Cardiac muscle cell (in vitro differentiated cells and primary cell): ENCODE measurements at places on chromosomes 7 and 10. TPM values are rescaled to one million over a fixed set of nuclear protein-coding genes. Genes with fewer than 3 reads are reported as not detected.

The DNA2 gene
- 5.4 and 8.1 TPM in 2 replicates for total RNA-seq

The STN1 gene
- total RNA-seq: 39.5 and 44.7 TPM in 2 replicates

The FBXL13 gene
- total RNA-seq: 1.8 and 2.2 TPM in 2 replicates

The CAV2 gene
- 6.4 and 9.9 TPM in 2 replicates for total RNA-seq

The TMEM139 gene
- 0.11 and 0.69 TPM in 2 replicates for total RNA-seq

The PIP gene
- not detected in 2 replicates for total RNA-seq

The NOD1 gene
- 38.6 and 79.6 TPM in 2 replicates for total RNA-seq

The HOXA7 gene
- total RNA-seq: not detected in 2 replicates

The DPYSL4 gene
- total RNA-seq: 30.3 and 58.0 TPM in 2 replicates

DNA sequence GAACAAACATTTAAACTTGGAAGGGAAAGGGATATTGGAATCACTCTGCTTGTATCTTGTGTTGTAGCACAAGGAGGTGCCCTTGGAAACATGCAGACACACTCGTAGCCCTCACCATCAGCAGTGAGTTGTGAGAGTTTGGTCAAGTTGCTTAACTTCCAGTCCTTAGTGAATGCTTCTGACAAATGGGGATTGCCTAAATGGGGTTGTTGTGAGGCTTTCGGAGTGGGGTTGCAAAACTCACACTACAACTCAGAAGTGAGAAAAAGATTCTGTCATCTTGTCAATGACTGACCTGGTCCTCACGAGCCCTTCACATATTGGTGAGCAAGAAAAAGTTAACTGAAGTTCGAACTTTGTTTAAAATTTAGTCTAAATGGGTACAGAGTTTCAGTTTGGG lies 29.0 kb upstream of the GSDME start:
- H3K36me3 ChIP-seq: no peaks in the 10 kb centered on the region
- no peaks in the 10 kb centered on the region for H3K4me1 ChIP-seq
- DNase-seq: no peak

DNA sequence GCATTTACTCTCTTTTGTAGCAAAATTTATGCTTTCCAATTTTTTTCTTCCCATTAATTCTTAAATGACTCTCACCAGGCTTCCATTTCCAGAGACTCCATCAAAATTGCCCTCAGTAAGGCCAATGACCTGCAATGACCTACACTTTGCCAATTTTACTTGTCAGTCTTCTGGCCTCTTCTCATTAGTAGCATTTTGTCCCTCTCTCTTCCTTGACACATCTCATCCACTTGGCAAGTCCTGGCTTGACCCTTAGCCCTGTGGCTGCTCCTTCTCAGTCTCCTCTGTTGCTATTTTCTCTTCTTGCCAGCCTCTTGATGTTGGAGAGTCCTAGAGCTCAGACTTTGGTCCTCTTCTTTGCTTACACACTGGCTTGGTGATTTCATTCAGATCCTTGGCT lies 166.1 kb upstream of the MTPN start:
- no peak overlapping the region for H3K4me3 ChIP-seq
- H3K4me1 ChIP-seq: peaks cover 8% of the 10 kb centered on the region
- H3K27me3 ChIP-seq: no peaks in the 10 kb centered on the region
- no peaks in the 10 kb centered on the region for H3K36me3 ChIP-seq
- DNase-seq: no peak

DNA sequence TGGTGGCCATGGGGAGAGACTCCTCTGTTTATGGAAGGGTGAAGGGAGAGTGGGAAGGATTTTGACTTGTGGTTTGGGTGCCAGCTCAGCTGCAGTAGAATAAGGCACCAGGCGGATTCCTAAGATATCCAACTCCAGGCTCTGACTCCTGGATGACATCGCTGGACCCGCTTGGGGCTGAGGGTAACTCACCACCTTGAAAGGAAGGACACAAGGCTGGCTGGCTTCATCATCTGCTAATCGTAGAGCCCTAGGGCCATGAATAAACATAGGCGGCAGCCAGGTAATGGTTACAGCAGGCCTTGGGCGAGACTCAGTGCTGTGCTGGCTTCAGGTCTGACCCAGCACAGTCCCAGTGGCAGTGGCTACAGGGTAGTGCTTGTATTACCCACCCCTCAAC lies 16.7 kb upstream of the LIPK start:
- H3K27me3 ChIP-seq: no peaks in the 10 kb centered on the region
- H3K4me3 ChIP-seq: no peak overlapping the region
- H3K4me1 ChIP-seq: peaks cover 11% of the 10 kb centered on the region
- no peak for DNase-seq
- no peaks in the 10 kb centered on the region for H3K36me3 ChIP-seq
- no peak overlapping the region for H3K27ac ChIP-seq

GRCh38 chr7:70439651-70440050 lies 692.3 kb upstream of the GALNT17 start:
- DNase-seq: no peak
- H3K36me3 ChIP-seq: no peaks in the 10 kb centered on the region
- no peaks in the 10 kb centered on the region for H3K27me3 ChIP-seq
- H3K4me3 ChIP-seq: no peak overlapping the region
- H3K4me1 ChIP-seq: peaks cover 6% of the 10 kb centered on the region
- H3K27ac ChIP-seq: no peak overlapping the region

- no peak for DNase-seq
- H3K4me1 ChIP-seq: no peaks in the 10 kb centered on the region
- no peak overlapping the region for H3K4me3 ChIP-seq
- H3K27me3 ChIP-seq: no peaks in the 10 kb centered on the region
- no peak overlapping the region for H3K27ac ChIP-seq
These were observed 14.9 kb upstream of the TES start for GRCh38 chr7:116195451-116195850.

GRCh38 chr10:66958466-66958865 lies 32.6 kb downstream of the LRRTM3 start:
- H3K27me3 ChIP-seq: no peaks in the 10 kb centered on the region
- H3K27ac ChIP-seq: peak overlapping the region; percentile 13
- H3K4me1 ChIP-seq: peaks cover 22% of the 10 kb centered on the region

- no peak for DNase-seq
- H3K27me3 ChIP-seq: no peaks in the 10 kb centered on the region
- H3K27ac ChIP-seq: no peak overlapping the region
- H3K4me3 ChIP-seq: no peak overlapping the region
- no peaks in the 10 kb centered on the region for H3K36me3 ChIP-seq
These were observed 249.4 kb downstream of the CACNA2D1 start for GRCh38 chr7:82194016-82194643.

DNA sequence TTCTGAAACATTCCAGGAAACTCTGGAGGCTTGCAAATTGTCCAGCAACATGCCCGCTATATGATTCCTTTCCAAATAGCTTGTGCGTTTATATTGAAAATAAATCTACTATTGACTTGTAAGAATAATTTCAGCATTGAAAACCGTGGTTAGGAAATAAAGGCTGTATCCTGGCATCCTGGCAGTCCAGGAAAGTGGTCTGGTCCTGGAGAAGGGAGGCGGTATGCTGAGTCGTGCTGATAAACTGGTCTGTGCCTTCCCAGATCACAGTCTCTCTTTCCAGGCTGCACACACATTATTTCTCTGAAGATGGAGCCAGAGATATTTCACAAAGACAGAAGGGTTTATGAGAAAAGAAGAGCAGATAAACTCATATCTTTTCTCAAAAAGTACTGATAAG lies 350.1 kb upstream of the COBL start:
- no peaks in the 10 kb centered on the region for H3K36me3 ChIP-seq
- H3K4me3 ChIP-seq: no peak overlapping the region
- DNase-seq: no peak

DNA sequence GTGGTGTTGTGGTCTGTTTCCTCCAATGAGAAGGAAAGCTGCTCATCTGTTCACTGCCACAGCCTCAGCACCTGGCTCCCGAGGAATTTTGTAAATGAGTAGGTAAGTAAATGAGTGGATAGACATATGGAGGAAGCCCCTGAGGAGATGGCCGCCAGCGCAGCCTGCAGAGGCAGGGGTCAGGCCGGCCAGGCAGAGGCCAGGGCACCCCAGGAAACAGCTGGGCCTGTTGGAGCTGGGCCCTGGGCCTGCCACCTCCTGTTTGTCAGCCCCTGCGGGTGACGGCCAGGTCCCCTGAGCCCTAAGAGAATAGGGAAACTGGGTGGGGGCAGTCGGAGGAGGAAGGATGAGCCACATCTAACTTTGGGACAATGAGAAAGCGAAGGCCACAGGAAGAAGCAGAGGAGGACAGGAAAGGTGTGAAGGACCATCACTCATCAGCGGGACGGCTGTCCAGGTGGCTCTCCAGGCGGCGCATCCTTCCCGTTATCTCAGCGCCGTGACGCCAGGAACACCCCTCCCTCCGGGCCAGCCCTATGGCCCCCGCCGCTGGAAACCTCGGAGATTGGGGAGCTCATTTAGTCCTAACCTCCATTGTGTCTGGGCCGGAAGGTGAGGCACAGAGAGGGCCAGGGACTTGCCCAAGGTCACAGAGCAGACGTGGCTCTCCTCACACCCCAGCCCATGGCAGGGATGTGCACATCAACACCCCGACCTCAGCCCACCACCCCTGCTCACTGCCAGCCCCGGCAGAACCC lies 142.3 kb upstream of the UNC5B start:
- H3K27ac ChIP-seq: no peak overlapping the region
- H3K27me3 ChIP-seq: no peaks in the 10 kb centered on the region
- no peaks in the 10 kb centered on the region for H3K36me3 ChIP-seq
- H3K4me3 ChIP-seq: no peak overlapping the region
- H3K4me1 ChIP-seq: peaks cover 27% of the 10 kb centered on the region

- H3K36me3 ChIP-seq: no peaks in the 10 kb centered on the region
- peak; percentile 75 for DNase-seq
- H3K27ac ChIP-seq: peak overlapping the region; percentile 98
- H3K27me3 ChIP-seq: no peaks in the 10 kb centered on the region
- H3K4me1 ChIP-seq: peaks cover 28% of the 10 kb centered on the region
- H3K4me3 ChIP-seq: no peak overlapping the region
These were observed 10.5 kb upstream of the TTYH3 start for GRCh38 chr7:2621061-2621828.

DNA sequence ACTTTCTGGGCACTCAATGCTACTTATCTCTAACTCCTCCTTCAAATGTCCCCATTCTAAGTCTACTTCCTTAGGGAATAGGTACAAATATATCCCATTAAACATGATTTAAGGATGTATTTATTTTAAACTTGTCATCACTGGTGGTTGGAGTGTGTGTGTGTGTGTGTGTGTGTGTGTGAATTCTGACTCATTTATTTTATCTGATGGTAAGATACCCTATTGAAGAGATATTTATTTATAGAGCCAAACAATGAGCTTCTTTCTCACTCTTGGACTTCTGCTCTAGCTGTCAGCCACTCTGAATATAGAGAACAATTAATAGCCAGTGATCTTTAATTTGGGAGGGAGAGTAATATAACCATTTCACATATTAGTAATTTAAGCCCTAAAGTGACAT lies 17.8 kb upstream of the MAGI2 start:
- no peak overlapping the region for H3K4me3 ChIP-seq
- no peaks in the 10 kb centered on the region for H3K27me3 ChIP-seq
- peak; percentile 8 for DNase-seq
- H3K27ac ChIP-seq: no peak overlapping the region
- no peaks in the 10 kb centered on the region for H3K36me3 ChIP-seq

- no peaks in the 10 kb centered on the region for H3K27me3 ChIP-seq
- H3K4me1 ChIP-seq: no peaks in the 10 kb centered on the region
- no peak for DNase-seq
- no peak overlapping the region for H3K27ac ChIP-seq
These were observed 126.5 kb downstream of the MYL10 start for GRCh38 chr7:101502466-101503098.

DNA sequence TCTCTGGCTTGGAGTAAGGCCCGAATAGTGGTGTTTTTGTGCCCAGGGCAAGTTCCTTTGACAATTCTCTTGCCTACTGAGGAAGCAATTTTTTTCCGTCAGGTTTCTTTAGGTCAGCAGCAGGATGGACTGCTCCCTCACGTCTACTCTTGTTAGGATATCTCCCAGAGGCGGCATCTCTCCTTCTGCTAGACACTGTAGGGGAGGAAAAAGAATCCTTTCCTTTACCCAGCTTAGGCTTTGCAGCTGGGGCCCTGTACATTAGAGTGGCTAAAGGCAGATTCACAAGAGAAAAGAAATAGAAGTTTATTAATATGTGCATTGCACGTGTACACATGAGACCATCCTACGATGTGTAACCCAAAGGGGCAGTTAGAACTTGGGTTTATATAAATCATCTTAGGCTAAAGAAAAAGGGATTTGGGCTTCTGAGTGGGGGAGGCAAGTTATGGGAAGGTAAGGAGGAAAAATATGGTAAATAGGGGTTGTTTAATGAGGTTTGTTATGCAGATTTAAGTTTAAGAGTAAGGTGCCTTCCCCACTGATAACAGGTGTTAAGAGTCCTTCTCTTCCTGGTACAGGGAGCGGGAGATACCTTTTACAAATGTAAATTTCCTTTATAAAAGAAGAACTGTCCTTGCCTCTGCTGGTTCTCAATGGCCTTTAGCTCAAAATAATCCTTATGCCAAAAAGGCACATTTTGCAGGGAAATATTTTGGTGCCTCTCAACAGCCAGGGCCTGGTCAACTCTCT lies 156.4 kb downstream of the AOAH start:
- no peak overlapping the region for H3K27ac ChIP-seq
- no peak for DNase-seq
- peaks cover 23% of the 10 kb centered on the region for H3K4me1 ChIP-seq
- H3K36me3 ChIP-seq: no peaks in the 10 kb centered on the region
- no peak overlapping the region for H3K4me3 ChIP-seq

- H3K27ac ChIP-seq: no peak overlapping the region
- no peak overlapping the region for H3K4me3 ChIP-seq
- no peaks in the 10 kb centered on the region for H3K27me3 ChIP-seq
- no peak for DNase-seq
These were observed 144.4 kb downstream of the CUX1 start for GRCh38 chr7:101961811-101962210.

GRCh38 chr7:338295-339061 lies 48.5 kb downstream of the FOXL3 start:
- H3K27me3 ChIP-seq: no peaks in the 10 kb centered on the region
- peaks cover 10% of the 10 kb centered on the region for H3K4me1 ChIP-seq
- no peak for DNase-seq
- no peaks in the 10 kb centered on the region for H3K36me3 ChIP-seq
- no peak overlapping the region for H3K4me3 ChIP-seq
- H3K27ac ChIP-seq: no peak overlapping the region

DNA sequence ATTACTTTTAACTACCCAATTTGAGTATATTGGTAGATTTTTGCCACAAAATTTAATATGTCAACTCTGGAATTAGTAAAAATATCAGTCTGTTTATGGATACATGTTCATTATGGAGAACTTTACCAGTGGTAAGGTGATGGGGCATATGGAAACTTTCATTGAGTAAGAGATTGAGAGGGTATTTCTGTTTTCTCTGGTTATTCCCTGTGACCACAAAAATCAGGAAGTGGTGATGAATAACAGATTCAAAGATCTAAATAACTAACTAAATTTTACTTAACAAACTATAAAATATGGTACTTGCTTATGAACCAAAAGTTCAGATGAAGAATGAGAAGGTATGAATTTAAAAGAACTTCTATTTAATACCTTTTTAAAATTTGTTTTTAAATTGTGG lies 22.1 kb upstream of the STEAP4 start:
- no peaks in the 10 kb centered on the region for H3K36me3 ChIP-seq
- no peaks in the 10 kb centered on the region for H3K27me3 ChIP-seq
- DNase-seq: no peak
- H3K4me1 ChIP-seq: no peaks in the 10 kb centered on the region
- no peak overlapping the region for H3K4me3 ChIP-seq
